ENCODE measurements at places on chromosomes 11 and 22.

DNA sequence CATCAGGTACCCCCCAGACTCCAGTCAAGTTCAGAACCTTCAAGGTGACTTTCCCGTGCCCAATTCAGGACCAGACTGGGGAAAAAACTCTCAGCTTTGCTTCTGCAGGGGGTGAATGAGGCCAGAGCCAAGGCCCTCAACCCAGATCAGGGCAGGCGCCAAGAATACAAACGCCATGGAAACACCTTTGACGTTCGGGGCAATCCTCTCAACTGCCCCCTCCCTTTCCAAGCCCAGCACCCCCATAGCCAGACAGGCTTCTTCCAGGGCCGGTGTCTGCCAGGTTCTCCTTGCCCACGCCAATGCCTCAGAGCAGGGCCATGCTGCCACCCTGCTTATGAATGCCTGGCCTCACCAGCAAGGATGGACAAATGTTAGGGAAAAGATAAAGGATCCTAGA lies 5.8 kb downstream of the ARHGAP1 start:
- no peak for DNase-seq

DNA sequence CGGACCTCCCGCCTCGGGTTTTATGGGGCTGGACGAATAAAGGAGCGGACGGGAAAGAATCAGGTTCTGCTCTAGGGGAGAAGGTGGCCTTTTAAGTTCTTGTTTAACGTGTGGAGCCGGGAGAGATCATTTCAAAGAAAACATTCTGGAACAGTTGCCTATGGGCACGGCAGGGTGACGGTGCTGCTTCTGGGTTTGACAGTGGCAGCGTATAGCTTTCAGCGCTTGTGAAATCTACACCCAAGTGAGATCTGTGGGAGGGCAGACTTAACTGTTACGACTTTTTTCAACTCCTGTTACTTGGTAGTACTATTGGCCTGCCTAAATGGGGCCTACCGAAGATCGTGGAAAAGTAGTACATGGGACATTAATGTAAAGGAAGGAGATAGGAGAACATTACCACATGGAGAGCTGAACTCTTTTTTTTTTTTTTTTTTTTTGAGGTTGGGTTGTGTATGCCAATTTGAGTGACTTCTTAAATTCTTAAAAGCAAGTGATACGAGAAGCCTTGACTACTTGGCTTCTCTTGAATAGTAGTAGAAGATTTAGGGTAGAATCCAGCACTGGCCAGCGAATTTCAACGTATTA lies 743 bp downstream of the USP47 start:
- DNase-seq = peak; percentile 67

DNA sequence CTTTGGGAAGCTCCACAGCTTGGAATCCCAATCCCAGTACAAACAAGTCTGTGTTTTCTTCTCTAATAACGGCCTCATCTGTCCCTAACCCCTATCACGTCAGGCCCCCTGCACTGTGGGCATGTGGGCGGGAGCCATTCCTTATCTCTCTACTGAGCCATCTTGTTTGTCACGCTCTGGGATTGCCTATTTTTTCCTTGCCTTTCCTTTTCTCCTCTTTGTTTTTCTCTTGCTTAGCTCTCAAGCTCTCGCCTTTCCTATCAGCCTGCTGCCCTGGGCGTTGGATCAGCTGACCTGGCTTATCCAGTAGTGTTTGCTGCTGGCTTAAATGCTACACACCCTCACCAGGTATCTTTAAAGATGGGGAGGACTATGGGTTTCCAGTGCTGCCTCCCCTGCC lies 35.8 kb downstream of the ARHGAP1 start:
- no peak for DNase-seq

DNA sequence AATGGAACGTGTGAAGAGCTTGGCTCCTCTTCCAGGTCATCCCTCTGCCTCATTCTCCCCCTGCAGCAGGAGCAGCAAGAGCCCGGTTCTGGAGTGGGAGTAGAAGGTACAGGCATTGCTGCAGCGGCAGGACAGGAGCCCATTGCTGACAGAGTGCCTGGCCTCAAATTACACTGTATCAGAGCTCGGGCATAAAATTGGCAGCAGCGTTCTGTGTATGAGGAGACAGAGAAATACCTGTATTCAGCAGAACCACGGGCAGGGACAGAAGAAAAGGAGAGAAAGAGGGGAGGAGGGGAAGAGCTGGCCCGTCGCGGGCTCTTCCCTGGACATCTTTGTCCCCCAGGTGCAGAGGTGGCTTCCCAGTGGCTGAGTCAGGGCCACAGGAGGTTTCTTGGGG lies 2.6 kb upstream of the NCF4 start:
- DNase-seq = no peak

DNA sequence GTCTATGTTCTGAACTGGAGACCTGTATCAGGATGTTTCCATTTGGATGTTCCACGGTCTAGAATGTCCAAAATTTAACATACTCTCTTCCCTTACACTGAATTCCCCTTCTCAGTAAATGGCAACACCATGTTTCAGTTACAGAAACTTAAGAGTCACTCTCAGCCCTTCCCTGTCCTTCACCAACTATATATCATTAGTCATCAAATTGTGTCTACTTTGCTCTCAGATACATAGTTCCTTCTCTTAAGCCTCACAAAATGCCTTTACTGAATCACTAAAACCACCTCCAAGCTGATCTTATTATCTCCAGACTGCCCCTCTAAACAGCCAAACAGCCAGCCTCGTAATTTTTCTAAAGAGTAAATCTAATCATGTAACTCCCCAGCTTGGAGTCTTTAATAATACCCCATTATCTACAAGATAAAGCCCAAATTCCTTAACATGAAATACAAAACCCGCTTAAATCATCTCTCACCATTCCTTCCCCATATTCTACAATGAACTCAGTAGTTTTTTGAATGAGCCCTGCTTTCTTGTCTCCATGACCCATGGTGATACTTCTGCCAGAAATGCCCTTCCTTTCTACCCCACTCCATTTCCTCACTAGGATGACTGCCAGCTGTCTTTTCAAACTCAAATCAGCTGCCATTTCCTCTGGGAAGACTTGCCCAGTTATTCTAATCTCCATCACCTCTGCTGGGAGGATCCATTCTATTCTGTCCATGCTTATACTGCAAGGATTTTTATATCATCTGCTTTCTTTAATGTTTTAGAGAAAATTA lies 102.7 kb upstream of the ARHGAP42 start:
- DNase-seq = no peak

DNA sequence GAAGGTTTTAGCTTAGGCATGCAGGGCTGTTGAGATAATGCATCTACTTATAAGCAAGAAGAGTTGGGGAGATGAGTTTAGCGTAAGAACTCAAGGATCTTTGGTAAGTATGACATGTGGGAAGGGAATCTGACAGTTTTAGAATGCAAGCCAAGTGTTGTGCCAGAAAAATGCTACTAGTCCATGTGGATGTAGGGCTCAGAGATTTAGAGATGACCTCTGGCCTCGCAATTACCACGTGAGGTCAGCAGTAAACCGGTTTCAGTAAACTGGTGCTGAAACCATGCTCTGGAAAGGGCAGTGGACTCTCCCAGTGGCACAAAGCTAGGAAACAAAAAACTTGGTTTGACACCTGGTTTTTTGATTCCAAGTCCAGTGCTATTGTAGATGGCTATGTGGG lies 18.9 kb downstream of the MRPL16 start:
- DNase-seq = no peak

DNA sequence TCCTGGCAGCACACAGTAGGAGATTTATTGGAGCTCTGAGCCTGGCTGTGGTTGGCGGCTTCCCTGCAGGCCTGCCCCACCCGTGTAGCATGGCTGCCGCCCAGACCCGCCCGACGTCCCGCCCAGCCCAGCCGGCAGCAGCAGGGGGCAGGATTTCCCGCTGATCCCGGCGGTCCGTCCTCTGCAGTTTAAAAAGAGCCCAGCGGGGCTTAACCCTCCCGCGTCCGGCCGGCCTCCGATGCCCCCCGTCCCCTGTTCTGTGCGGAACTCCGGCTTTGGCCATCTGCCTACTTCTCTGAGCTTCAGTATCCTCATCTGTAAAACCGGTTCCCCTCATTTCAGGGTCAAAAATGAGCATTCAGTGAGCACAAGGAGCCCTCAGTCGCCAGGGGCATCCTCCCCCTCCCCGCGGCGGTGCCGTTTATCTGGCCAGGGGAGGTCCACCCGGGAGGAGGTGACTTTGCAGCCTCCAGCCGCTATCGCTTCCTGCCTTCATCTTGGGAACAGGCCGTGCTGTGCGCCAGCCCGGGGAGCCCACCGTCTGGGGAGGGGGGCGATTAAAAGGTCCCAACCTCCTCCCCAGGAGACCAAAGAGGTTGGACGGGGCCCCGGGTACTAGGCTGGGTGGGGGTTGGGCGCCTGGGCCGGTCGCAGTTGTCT lies at the start of gene GAS2L1:
TSS of gene GAS2L1 (plus strand) at position 476 of the 660 bp plus-strand sequence. CDS start 1,456 bp downstream, outside the sequence.
- DNase-seq = peak; percentile 97

DNA sequence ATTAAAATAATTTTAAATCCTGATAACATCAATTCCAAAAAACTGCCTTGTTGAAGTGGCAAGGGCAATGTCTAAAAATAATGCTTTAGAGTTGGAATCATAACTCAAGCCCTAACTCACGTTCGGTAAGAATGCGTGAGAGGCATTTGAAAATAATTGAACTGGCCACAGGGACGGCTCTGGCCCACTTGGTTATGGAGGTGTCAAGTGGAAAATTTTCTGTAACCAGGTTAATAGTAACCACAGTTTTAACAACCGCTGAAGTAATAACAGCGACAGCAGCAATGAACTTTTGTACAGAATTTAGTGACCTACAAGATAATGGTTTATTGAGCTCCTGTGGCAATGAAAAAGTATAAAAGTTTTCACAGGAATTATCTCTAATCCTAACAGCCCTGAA lies 79.4 kb downstream of the ETS1 start:
- no peak for DNase-seq

DNA sequence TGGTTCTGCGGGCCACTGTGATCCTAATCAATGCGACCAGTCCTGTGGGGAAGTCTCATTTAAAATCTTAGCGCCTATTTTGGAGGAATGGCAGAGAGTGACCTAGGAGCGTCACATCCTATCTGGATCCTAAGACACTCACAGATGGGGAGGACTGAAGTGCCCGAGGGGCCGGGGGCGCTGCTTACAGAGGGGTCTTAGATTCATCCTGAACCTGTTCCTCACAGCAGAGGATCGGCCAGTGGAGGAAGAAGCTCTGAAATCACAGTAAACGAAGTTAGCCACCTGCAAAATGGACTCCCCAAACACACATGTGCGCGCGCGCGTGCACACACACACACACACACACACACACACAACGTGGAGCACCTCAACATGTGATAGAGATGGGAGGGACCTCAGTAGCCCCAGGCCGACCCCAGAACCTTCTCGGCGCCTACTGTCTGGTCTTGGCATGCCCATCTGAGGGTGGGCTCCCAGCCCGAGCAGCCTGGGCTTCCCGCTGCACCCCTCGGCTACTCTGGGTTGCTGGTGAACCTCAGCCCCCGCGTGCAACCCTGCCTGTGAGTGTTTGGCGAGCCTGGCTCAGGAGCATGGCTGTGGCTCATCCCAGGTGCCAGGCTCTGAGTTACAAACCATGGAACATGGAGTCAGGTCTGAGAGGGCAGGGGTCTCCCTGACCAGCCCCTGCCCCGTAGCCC lies 613.3 kb downstream of the TBC1D22A start:
- DNase-seq = no peak

- peak; percentile 85 for DNase-seq
These were observed 19.5 kb downstream of the IL17REL start for GRCh38 chr22:49992921-49993648.

- peak; percentile 87 for DNase-seq
These were observed 340.5 kb downstream of the TENM4 start for GRCh38 chr11:79100093-79100910.

- DNase-seq = no peak
These were observed 13.7 kb downstream of the MS4A13 start for GRCh38 chr11:60528934-60529333.

GRCh38 chr11:20132667-20133039 lies 27.6 kb downstream of the DBX1 start:
- DNase-seq = no peak

DNA sequence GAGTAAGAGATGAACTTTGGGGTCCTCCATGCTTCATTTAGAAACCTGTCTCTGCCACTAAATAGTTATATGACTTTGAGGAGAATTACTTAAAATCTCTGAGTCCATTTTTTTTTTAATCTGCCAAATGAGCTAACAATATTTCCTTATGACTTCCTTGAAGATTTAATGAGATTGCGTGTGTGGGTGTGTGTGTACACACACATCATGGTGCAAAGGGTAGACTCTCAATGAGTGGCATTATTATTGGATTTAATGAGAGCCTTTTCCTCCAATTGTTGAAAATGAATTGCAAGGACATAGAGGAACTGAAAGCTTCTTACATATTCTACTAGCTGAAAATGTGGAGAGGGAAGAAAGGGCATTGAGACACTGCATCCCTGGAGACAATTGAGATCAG lies 573.5 kb upstream of the LUZP2 start:
- DNase-seq = no peak

DNA sequence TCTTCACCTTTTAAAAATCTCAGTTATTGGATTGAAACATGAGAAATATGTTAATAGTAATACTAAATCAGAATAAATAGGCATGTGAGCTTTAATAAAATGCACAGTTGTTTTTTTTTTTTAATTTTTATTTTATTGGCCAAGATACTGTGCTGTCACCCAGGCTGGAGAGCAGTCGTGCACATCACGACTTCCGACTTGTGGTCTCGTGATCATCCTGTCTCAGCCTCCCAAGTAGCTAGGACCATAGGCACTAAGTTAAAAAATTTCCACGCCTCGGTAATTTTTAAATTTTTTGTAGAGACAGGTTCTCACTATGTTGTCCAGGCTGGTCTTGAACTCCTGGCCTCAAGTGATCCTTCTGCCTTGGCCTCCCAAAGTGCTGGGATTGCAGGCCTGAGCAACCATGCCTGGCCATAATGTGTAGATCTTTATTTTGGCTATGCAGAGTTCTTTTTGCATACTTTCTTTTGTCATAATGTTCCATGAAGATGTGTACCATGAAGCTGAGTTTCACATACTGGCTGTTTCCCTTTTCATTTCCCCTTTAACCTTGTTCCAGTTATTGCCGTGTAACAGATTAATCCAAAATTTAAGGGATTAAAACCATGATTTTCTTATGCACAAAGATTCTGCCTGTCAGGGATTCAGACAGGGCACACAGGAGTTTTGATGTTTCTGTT lies 16.0 kb downstream of the CAPRIN1 start:
- no peak for DNase-seq

- DNase-seq = peak; percentile 89
These were observed 49.6 kb upstream of the ALKBH3 start for GRCh38 chr11:43830928-43831440.

DNA sequence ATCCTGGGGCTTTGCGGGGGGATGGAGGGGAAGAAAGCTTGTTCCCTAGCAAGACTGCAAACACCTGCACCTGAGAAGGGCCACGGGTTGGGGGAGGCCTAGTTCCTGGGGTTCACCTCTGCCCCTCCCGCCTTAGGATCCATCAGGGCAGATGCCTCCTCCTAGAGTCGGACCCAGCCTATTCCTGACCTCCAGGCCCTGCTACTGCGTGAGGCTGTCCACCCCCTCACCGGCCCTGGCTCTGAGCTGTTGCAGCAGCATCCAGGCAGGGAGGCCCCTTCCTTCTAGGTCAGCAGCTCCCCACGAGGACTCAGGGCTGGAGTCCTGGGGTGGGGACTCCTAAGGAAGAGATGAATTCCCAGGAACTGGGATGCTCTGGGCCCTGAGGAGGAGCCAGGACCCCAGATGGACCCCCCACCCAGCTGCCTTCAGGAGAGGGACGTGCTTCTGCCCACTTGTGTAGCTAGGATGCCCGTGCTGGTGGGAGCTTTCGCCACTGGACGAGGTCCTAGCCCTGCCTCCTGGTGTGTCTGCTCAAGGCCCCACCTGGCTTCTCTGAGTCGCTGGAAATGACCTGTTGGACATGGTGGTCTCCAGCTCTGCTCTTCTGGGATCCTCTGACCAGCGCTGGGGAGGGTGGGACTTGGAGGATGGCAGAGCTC lies 10.3 kb downstream of the MRGPRF start:
- DNase-seq = no peak
